Astrocyte of the spinal cord (primary cell): ENCODE measurements at places on chromosomes 5 and 9.
A peak's percentile ranks its signal among the peaks of the same experiment; 100 is the strongest.

DNA sequence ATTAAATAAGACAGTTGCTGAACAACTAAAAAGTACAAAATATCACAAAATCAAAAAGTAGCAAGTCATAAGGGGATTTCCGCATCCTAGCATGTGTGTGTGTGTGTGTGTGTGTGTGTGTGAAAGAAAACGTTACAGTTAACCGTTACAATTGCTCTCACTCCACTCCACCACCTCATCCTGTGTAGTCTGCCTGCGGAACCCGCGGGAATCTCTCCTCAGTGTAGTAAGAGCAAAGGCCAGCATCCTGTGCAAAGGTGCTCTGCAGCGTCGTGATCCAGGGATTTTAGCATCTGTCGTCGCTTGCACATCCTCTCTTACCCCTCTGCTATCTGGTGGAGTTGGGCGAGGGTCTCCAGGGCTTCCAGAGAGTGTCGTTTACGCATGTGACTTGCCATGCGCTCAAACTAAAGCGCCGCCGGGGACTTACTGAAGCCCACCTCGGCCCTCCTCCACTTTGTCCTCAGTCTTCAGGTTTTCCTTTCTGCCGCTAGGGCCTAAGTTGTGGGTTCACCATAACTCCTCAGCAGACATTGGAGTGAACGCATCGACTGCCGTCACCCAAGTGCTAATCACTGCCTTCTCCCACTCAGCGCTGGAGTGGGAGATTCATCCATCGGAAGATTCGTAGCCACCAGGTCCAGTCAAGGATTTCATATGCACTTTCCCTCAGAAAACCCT lies 3.9 kb downstream of the CDKN2B start:
- peak; percentile 52 for DNase-seq

GRCh38 chr9:114501796-114502682 lies 3.2 kb downstream of the WHRN start:
- peak; percentile 63 for DNase-seq

GRCh38 chr5:58999804-59000203 lies 416.9 kb downstream of the RAB3C start:
- DNase-seq: no peak

DNA sequence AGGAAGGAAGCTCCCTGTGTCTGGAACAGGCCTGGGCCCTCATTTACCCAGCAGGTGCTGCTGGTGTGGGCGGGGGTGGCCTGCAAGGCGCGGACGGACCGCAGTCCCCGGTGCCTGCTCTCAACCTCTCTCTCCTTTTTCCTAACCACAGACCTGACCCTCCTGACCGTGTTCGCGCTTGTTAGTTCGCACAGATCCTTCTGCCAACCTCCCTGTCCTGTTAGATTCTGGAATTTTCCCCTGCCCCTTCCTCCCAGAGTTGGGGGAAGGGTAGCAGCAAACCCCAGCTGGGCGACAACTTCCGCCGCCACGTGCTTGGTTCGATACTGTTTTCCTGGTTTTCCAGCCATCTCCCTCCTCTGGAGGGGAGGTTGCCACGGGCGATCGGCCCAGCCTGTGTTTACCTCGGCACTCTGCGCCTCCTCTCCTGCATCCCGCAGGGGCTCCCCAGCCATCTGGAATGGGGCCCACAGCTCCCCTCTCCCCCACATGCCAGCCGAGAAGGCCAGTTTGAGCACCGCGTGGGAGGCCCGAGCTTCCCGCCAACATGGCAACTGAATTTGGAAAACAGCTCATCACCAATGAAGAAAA lies 70.8 kb upstream of the UNC5A start:
- DNase-seq: no peak
